ENCODE measurements at places on chromosomes 3 and 15.

DNA sequence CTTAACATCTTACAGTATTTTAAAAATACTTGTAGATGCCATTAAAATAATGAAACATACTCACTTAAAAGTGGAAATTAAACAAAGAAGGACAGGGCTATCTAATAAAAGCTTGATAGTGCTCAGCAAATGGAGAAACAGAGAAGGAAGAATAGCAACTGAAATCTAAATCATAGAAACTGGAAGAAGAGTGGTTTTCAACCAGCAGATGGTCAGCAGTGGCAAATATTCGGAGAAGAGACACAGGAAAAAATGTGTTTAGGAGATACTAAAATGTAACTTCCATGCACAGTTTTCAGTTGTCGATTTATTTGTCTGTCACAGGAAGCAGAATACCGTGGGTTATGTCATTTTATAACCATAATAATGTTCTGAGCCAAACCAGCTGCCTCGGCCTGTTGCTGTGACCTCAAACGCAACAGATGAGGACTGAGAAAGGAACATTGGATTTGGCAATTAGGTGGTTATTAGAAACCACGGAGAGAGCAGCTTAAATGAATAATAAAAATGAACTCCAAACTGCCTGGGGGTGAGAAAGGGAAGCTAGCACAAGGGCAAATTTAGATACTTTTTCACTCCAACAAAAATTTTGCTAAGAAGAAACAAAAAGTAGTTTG, 246.6 kb upstream of the KCNMB2 start:
- DNase-seq = no peak

GRCh38 chr3:38147421-38147820, 9.0 kb downstream of the MYD88 start:
- DNase-seq = no peak

DNA sequence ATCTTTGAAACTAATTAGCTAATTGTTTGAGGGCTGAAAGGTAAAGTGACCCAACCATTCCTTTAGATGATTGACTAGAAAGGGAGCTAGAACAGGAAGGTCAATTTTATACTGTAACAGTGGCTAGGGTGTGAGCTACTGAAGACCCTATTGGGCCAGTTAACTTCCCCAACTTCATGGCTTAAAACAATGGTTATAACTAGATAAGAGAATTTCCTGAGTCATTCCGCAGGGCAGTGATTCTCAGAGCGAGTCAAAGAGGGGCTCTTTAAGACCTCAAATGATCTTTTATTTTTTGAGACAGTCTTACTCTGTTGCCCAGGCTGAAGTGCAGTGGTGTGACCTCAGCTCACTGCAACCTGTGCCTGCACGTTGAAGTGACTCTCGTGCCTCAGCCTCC, 33.7 kb upstream of the TTBK2 start:
- DNase-seq = no peak

DNA sequence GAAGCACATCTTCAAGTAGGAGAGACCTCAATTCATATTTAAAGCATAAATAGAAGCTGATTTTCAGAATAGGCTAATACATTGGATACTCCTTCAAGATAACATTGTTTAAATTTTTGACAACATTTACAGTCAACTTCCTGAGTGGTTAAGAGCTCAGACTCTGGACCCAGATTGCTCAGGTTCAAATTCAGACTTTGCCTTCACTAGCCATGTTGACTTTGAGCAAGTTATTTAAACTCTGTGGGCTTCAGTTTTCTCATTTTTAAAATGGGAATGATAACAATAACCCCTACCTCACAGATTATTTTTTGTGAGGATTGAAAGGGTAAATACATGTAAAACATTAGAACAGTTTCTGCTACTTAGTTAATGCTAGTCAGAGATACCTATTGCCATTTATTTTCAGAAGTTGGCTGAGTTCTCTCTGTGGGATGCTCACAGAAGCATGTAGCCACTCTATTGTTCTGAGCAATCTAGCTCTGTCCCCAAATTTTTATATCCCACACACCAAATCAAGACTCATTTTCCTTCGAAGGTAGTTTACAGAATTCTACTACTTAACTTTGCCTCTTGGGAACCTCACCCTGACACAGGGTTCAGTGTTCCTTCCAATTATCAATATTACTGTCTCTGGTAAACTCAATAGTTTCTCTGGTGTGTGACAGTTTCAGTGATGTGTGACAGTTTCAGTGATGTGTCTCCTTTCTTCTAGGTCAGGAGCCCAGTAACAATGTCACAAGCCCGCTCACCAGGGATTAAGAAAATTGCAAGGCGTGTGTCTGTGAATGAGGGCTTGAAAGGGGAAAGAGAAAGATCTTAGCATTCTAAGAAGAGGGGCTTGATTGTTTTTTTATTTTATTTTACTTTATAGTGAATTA, 79.4 kb upstream of the OSTN start:
- no peak for DNase-seq

- peak; percentile 79 for DNase-seq
Measured at GRCh38 chr3:128426128-128426921, 40.4 kb downstream of the DNAJB8 start.

DNA sequence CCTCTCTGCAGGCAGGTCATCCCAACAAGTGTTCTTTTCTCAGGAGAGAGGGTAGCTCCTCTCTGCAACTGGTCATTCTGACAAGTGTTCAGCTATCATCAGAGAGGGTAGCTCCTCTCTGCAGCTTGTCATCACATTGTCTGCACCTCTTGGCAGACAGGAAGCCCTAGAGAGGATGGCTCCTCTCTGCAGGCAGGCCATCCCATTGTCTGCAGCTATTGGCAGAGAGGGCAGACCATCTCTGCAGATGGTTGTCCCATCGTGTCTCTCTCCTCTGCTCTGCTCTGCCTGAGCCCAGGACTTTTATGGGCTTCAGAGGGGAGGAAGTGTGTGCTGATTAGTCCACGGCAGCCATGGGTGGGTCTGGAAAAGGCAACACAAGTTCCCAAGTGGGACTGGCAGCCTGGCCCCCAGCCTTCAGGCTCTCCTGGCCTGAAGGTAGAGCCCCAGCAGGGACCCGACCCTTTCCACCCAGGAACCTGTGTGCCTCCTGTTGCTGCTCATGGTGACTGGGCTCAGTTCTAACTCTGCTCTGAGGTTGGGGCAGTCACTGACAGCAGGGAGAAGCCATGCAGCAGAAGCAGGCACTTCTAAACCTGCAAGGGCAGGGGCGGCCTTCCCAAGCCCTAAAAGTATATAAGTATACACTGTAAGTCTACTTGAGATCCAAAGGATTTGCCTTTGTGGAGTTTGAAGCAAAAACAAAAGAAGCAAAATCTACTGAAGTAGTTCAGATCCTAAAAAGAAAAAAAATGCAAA, 637.9 kb downstream of the PLOD2 start:
- DNase-seq = no peak

GRCh38 chr3:80190051-80190450, 422.3 kb upstream of the ROBO1 start:
- DNase-seq = peak; percentile 69

GRCh38 chr3:122952520-122952919, 75.0 kb downstream of the SEMA5B start:
- no peak for DNase-seq

GRCh38 chr3:135243616-135244015, 448.6 kb downstream of the EPHB1 start:
- DNase-seq = no peak

DNA sequence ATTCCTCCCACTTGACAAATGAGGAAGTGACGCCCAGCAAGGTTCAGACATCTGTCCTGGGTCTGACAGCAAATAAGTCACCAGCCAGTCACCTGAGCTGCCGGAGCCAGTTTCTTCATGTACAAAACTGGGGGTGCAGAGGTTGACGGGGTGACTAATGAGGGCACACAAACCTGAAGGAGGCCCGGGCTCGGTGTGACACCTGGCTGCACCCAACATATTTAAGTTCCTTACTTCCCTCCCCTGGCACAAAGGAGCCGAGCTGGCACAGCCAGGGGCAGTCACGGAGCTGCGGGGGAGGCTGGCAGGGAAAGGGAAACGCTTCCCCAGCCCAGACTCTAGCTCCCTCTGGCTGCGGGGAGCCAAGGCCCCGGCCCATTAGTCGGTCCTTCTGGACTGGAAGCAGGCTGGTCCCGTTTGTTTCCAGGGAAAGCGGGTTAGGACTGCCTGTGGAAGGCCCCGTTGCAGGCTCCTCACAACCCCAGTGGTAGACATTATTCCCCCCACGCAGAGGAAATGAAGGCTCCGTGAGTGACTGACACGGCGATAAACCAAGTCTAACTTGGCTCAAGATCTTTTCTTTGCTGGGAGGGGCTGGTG, 2.3 kb downstream of the FBXL22 start:
- no peak for DNase-seq

- no peak for DNase-seq
Measured at GRCh38 chr3:102079809-102080197, 230.5 kb downstream of the NFKBIZ start.

DNA sequence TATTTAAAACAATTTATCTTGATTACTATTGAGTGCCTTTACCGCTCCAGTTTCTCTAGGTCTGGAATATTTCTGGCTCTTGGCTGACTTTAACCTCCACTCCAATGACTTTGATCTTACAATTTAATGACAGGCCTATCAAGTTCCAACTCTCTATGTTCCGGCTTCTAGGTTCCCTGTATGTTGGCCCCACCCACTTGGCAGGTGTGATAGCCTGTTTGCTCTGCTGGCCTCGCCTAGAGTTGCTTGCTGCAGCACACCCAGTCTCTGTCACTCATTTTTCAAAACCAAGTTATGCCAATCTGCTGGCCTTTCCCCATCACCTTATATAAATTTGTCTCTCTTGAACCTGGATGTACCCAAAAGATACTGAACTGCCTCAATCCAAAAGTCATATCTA, 428.0 kb downstream of the ROBO1 start:
- DNase-seq = no peak

GRCh38 chr15:63187589-63188226, 1.7 kb upstream of the RAB8B start:
- no peak for DNase-seq

- no peak for DNase-seq
Measured at GRCh38 chr3:108334701-108335100, 38.4 kb downstream of the HHLA2 start.

DNA sequence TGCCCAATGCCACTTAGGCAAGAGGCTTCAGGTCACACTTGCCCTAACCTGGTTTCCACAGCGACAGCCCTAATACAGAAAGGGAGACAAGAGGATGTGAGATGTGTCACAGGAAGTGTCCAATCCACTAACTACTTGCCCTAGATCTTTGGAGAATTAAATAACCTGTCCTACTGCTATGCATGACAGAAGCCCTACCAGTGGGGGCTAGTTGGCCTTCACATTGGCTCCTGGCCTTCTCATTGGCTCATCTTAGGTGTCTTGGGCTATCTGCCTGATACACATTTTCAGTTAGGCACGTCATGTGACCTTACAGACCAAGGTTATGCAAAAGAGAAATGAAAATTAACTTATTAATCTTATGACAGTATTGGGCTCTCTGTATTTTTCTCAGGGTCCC, 449.9 kb downstream of the FHIT start:
- DNase-seq = no peak

- no peak for DNase-seq
Measured at GRCh38 chr3:14472471-14473351, 67.4 kb downstream of the GRIP2 start.

DNA sequence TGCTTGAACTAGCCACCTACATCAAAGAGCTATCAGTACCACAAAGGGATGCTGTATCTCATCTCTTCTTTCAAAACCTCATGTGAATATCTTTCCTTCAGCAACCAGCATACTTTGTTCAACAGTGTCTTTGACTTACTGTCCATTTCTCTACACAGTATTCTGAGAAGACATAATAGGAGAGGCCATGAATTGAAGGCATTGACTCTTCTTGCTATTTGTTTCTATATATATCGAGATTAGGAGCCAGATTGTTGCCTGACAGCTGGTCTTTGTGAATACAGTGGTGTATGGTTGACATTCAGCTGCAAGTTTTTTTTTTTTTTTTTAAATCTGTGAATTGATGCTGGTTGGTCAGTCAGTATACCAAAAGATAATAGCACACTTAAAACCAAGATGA, 12.1 kb upstream of the CSRNP1 start:
- DNase-seq = no peak

DNA sequence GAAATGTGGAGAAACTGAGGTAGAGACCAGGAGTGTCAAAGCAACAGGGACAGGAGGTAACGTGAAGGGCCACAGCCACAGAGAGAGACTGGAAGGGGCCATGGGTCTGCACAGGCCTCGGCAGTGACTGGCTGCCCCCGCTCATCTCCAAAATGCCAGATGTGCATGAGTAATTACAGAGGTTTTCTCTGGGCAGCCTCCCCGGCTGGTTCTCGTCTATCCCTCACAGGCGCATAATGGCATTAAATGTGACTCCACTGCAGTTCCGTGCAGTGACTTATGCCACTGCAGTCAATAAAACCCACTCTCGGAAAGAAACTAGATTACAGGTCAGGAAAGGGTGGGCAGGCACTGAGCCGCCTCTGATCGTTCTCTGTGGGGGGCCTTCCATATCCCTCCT, 74.7 kb downstream of the WDR76 start:
- DNase-seq = no peak

GRCh38 chr15:54660356-54660755, 536.4 kb downstream of the RSL24D1 start:
- no peak for DNase-seq

DNA sequence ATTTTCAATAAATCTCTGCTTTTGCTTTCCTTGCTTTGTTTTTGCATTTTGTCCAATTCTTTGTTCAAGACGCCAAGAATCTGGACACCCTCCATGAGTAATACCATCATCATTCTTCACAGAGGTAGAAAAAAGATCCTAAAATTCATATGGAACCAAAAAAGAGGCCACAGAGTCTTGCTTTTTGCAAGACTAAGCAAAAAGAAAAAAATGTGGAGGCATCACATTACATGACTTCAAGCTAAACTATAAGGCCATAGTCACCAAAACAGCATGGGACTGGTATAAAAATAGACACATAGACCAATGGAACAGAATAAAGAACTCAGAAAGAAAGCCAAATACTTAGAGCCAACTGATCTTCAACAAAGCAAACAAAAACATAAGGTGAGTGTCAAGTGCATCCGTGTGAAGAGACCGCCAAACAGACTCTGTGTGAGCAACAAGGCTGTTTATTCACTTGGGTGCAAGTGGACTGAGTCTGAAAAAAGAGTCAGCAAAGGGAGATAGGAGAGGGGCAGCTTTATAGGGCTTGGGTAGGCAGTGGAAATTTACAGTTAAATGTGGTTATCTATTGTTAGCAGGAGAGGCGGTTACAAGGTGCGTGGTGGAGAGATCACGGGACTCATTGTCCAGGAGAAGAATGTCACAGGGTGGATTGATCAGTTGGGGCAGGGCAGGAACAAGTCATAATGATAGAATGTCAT, 10.9 kb downstream of the STRIT1 start:
- DNase-seq = no peak

GRCh38 chr3:146861262-146861661, 256.1 kb upstream of the PLSCR5 start:
- no peak for DNase-seq

- DNase-seq = no peak
Measured at GRCh38 chr15:76064375-76064774, 4.6 kb downstream of the TMEM266 start.

GRCh38 chr15:96838081-96838480, 507.6 kb downstream of the NR2F2 start:
- no peak for DNase-seq
